MG63 (cell line): ENCODE measurements at places on chromosomes 16 and 17. TPM values are rescaled to one million over a fixed set of nuclear protein-coding genes. Genes with fewer than 3 reads are reported as not detected.

GRCh38 chr16:49112754-49113153 lies 168.9 kb downstream of the CBLN1 start:
- no peak for DNase-seq

DNA sequence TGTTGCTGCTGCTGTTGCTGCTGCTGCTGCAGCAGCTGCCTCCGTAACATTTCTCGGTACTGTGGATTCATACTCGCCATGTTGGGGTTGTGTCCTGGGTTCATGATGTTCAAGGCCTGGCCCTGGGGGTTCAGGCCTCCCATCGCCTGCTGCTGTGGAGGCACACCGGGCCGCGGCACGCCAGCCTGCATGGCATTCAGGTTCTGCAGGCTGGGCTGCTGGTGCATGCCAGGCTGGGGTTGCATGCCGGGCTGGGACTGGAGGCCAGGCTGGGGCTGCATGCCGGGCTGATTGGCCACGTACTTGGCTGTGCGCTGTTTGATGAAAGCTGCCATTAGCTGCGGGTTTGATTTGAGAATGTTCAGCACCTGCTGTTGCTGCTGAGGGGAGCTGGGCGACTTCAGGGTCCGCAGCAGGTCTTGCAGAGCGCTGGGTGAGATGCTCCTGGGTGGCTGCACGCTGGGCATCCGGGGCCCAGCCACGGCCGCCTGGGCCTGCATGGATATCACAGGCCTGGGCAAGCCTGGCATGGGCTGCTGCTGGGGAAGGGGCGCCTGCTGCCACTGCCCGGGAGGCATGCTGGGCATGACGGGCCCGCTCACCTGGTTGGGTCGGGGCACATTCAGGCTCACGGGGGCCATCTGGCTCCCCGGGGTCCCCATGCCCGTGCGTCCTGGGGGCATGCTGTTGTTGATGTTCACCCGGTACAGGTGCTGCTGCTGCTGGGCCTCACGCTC lies 11.3 kb upstream of the TRAP1 start:
- DNase-seq, result no peak

DNA sequence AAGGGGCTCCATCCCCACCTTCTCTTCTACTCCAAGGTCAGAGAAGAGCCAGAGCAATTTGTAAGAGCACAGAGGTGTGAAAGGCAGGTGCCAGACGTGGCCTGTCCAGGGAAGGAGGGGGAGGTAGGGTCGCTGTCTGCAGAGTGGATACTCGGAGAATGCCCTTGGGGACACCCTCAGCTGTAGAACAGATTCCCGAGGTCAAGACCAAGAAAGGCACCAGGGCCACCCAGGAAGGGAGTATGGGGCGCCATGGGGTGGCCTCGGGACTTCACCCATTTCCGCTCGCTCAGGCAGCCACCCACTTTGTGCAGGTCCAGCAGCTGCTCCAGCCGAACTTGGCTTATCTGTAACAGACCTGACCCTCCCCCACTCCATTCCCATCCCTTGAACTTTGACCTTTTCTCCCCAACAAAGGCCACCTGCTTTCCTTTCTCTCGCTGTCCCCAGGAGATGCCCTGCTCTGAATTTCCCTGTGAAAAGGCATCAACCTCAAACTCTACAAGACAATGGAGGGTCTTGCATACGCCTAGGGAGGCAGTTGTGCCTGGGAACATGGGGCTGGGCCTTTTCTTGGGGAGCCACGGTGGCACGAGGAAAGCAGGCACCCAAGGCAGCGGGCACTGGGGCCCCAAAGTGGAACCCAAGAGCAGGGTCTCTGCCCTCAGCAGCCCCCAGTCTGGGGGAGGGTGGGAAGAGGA lies 11.3 kb upstream of the AXIN2 start:
- DNase-seq, result no peak

DNA sequence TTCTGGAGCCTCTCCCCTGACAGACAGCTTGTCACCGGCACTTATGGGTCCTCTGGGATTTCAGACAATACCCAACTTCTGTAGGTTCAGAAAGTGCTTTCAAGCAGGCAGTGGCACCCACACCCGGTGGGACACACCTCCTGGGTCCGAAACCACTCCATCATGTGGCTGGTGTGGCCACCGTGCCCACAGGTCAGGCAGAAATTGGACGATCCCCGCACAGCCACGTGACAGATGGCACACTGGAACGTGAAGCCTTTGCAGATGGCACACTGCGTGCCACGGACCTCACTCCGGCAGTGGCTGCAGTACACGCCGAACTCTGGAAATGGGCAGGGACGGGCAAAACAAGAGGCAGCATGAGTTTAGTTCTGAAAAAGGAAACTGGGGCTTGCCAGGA lies 99.5 kb upstream of the FA2H start:
- DNase-seq, result no peak

- peak; percentile 39 for DNase-seq
Observed at GRCh38 chr17:7084088-7084487, 4.0 kb upstream of the CLEC10A start.

DNA sequence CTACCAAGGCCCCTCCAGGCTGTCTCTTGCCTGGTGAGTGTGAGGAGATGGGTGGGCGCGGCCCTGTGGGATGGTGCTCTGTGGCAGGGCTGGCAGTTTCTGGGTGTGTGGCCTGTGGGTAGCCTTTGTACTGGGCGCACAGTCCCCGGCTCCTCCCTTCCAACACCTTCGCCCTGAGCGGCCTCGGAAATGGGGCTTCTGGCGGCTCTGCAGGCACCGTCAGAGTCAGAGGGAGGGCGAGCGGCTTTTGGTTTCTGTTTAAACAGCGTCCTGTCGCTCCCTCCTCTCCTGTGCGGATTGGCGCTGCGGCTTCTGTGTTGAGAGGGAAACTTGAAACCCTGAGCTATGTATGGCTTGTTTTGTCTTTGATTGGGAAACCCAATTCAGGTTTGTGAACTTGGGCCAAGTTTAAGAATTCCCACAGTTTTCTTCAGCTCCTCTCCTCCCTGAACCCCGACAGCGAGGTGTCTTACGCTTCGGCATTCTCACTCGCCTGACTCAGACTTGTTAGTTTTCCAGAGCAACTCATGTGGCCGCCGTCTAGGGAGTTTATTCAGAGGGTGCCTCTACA lies 8.3 kb upstream of the ZNF750 start:
- DNase-seq, result peak; percentile 82

Gene SCNN1B
- not detected in 2 replicates for total RNA-seq

Gene RBFOX1
- total RNA-seq, result not detected in 2 replicates

Gene TPPP3
- total RNA-seq, result not detected in 2 replicates
